ENCODE measurements at places on chromosomes 3 and 15.

- DNase-seq, result peak; percentile 11
Observed at GRCh38 chr15:78536134-78536533, 4.1 kb upstream of the PSMA4 start.

DNA sequence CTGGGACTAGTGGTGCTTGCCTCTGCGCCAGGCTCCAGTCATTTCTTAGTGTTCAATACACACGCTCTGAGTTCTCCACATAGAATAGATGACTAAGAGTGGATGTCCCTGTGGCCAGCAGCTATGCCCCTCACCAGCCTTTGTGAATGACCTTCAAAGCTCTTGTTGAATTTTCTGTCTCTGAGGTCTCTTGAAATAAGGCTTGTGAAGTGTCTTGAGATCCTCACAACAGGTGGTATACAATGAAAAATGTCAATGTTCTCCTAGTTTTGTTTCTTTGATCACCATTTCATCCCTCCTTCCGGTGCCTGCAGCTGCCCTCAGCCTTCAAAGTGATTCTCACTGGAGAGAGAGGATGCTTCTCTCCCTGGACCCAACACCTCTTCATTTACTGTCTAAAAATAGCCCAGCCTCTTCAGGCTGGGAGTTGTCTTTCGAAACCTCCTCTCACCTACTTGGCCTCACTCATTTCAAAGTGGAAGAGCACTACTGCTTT lies 5.4 kb downstream of the MAPKBP1 start:
- DNase-seq, result peak; percentile 51

- no peak for DNase-seq
Observed at GRCh38 chr3:70085613-70086012, 86.1 kb downstream of the SAMMSON start.

DNA sequence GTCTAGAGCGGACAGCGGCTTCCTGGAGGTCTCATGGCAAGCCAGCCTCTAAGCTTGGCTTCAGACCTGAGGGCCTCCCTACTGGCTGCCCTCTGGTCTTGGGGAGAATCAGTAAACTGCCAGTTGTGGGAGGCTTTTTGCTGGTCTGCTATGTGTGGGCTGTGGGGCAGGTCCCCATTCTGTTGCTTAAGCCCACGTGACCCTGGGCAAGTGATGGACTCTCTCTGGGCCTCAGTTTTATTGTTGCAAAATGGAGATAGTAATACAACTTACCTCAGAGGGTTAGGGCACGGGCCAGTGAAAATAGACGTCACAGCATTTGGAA lies 61.7 kb downstream of the SLC6A6 start:
- DNase-seq, result no peak

GRCh38 chr15:51183076-51183475 lies 88.4 kb upstream of the TNFAIP8L3 start:
- DNase-seq, result no peak

DNA sequence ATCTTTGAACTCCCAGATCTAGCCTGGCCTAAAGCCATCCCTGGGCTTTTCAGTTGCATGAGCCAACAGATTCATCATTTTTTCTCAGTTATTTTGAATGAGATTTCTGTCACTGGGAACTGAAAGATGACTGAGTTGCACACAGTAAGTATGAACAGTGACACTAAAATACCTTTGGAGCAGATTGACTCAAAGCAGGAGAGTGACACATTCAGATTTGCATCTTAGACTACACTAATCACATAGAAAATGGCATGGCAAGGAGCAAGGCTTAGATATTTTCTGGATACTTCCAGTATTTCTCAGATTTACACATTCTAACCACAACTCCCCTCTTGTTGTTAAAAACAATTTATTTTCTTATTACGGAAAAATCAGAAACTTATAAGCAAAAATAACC lies 32.8 kb downstream of the SEC62 start:
- no peak for DNase-seq

DNA sequence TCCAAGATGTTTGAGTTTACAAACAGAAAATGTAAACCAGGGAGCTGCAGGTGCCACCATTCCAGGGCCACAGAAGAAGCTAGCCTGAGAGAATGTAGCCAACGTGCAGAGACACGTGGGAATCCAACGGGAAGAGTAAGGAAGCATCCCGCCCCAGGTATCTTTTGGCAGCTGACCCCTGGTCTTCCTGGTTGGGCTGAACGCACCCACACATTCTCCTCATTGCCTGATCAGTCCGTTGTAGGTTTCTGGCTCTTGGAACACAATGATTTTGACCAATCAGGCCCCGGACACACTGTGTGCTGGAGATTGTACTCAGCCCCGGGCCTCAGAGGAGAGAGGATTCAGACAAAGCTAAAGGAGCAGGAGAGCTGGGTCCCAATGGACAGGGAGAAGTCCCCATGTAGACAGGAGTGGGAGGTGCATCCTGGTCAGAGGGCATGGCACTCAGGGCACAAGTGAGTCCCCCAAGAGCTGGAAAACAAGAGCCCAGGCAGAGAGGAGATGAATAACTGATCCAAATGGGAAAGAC lies 102.3 kb downstream of the TPRA1 start:
- no peak for DNase-seq

- DNase-seq, result peak; percentile 13
Observed at GRCh38 chr15:42891569-42891968, 29.0 kb downstream of the TTBK2 start.

- DNase-seq, result peak; percentile 49
Observed at GRCh38 chr3:55622116-55622515, 135.0 kb upstream of the WNT5A start.

- no peak for DNase-seq
Observed at GRCh38 chr15:72086920-72087648, 30.9 kb downstream of the MYO9A start.

- DNase-seq, result no peak
Observed at GRCh38 chr3:16182612-16183011, 8.1 kb downstream of the GALNT15 start.

GRCh38 chr3:38039101-38039898 lies at the start of gene DLEC1:
TSS of gene DLEC1 (plus strand) at chr3:38039208. CDS start at chr3:38039226, 18 bp downstream.
- DNase-seq, result no peak

DNA sequence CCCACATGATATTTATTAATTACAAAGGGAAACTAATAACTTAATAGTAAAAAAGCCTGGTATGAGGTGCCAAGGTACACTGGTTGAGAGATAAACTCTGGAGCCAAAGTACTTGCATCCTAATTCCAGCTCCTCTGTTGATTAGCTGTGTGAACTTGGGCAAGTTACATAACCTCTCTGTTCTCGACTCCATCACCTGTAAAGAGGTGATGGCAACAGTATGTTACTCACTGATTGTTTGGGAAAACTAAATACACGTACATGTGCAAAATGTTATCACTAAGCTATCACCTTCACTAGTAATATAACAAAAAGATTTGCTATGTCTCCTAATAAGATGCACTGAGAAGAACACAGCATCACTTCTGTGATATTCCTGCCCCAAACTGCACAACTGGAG lies 206.4 kb downstream of the MEX3B start:
- DNase-seq, result no peak

GRCh38 chr3:189914799-189915198 lies 205.9 kb downstream of the P3H2 start:
- DNase-seq, result peak; percentile 54

GRCh38 chr15:39856357-39856756 lies 63.7 kb downstream of the GPR176 start:
- DNase-seq, result no peak

GRCh38 chr3:57179580-57180410 lies 14.6 kb upstream of the IL17RD start:
- peak; percentile 25 for DNase-seq

- no peak for DNase-seq
Observed at GRCh38 chr15:67097424-67097823, 32.0 kb downstream of the SMAD3 start.

DNA sequence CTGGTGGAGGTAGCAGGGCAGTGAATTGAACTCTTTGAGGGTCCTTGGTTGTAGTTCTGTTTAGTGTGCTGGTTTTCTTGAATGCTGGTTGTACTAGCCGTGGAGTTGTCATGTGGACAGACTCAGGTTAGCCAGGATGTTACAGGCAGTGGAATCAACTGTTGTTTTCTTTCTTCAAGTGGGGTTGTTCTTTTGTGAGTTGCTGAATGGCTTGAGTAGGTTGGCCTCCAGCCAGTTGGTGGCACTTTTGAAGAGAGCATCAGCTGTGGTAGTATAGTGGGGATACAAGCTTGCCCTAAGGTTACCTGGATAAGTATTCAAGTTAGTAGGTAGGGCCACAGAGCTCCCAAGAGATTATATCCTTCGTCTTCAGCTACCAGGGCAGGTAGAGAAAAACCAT lies 31.8 kb upstream of the RARB start:
- no peak for DNase-seq

DNA sequence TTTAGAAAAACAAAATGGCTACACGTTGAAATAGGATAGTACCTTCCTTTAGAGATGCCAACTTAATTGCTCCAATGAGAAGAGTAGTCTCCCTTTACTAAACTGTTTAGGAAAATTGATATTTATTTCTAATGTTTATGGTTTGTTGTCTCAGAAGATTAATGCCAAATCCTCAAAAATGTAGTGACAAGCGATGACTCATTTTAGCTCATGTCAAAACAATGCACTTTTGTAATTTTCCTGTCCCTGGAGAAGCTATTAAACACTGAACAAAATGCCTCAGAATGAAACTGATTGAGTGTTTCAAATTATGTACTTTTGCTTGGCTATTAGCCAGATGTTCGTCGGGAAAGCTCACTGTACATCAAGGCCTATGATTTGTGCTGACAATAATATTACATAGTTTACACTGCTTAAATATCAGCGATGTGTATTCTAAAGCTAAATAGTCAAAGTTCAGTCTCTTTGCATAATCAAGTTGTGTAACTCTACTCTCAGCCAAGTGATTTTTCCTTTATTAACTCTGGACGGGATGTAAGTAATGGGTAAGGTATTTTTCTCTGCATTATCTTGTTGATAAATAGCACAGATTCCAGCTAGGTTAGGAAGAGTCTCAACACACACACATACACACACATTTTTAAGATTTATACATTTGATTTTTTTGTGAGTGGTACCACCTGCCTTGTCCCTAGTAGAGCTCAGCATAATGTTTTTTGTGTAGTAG lies 83.7 kb downstream of the CMSS1 start:
- DNase-seq, result peak; percentile 61

- peak; percentile 35 for DNase-seq
Observed at GRCh38 chr3:194327218-194328052, 23.7 kb downstream of the CPN2 start.

DNA sequence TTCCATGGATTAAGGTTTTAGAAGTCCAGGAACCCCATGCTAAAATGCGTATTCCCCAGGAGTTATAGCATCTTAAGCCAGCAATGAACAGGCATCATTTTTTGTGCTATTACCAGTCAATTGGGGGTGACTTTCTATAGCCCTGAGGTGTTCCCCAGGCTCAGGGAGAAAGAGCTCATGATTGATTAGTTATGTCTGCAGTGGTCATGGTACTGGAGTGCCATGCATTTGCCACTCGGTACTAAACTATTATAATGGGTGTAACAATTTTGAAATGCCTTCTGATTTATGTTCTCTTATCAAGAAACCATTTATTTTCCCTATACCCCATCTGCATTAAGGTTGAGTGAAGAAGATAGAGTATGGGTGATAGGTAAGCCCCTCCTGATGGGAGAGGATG lies 11.9 kb downstream of the LRRC31 start:
- DNase-seq, result no peak

DNA sequence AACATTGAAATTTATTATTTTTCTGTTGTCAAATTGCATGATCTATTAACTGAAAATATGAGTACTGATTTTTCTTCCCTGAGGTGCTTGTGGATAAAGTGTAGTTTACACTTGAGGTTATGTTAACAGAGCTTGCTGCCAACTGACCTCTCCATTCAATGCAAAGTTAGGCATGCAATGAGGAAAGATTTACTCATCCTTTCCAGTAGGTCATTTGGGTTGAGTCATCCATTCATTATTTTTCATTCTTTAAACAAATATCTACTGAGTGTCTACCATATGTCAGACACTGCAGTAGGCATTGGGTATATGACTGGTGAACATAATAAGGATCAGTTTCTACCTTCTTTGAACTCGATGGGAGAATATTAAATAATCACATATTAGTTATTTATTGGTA lies 604.1 kb downstream of the EDEM1 start:
- no peak for DNase-seq

DNA sequence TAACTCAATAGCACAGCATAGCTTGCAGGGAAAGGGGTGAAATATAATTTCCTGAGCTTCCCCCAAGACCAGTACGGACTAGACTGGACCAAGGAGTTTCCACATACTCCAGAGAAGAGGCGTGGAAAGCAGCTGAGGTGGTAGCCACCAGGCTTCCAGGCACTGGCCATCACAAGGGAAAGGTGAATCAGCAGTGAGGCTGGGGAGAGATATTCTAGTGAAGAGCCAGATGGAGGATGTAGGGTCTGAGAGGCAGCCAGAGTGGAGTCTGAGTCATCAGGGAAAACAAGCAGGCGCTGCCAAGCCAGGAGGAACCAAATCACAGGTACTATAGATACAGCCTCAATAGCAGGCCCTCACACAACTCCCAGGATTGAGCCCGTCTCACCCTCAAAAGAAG lies 9.6 kb upstream of the RASA2 start:
- no peak for DNase-seq

GRCh38 chr15:98946301-98947255 lies 61.0 kb downstream of the PGPEP1L start:
- DNase-seq, result peak; percentile 38

DNA sequence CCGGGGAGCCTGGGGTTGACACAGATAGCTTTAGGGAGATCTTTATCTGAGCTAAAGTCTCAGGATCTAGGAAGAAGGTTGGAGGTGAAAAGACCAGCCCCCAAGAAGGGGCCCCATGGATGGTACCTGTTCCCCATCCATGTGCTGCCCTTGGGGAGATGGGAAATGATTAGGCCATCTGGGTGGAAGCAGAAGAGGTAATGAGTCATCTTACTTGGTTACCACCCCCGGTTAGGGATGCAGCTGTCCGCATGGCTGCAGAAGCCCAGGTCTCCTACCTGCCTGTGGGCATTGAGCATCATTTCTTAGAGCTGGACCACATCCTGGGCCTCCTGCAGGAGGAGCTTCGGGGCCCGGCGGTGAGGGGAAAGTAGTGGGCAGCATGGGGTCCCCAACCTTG lies 3.1 kb upstream of the CPLX3 start:
- DNase-seq, result no peak

GRCh38 chr3:135314237-135314636 lies 519.2 kb downstream of the EPHB1 start:
- DNase-seq, result no peak

- no peak for DNase-seq
Observed at GRCh38 chr3:187746059-187746441, 782 bp upstream of the BCL6 start.

DNA sequence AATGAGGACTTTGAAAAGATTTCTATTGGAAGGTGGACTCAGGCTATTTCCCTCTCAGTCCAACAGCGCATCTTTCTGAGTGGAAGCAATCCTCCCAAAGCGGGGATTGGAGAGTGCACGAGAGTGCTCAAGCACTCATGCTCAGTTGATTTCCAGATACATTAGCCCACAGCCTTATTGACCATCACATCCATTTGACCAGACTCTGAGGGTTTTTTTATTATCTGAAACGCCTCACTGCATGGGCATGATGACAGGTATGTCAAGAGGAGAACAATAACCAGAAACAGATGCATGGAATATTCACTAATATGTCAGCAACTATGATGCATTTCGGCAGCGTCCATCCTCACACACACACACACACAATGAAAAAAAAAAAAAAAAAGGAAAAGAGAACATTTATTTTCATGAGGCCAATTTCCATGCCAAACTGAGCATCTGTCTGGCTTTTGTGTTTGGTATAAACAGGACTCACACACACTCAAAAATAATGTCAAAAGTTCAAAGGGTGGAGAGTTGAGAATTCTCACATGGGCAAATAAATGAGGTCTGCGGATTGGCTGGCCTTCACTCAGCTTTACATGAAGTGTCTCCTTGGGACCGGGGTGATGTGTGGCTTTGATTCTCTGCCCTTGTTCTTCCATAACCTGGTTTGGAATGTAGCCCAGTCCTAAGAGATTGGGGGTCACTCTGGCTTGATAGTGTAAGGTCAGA lies 371.6 kb downstream of the MCTP2 start:
- no peak for DNase-seq

All from myocyte (in vitro differentiated cells).